ENCODE measurements at places on chromosomes 12 and 14.

GRCh38 chr12:82082501-82082900 is 275.7 kb downstream of the CCDC59 start:
- no peak for DNase-seq

GRCh38 chr12:128671528-128672042 is 152.2 kb downstream of the SLC15A4 start:
- no peak for DNase-seq

- no peak for DNase-seq
Observed at GRCh38 chr12:124004233-124004875, 31.3 kb downstream of the ZNF664 start.

GRCh38 chr14:22304326-22304725 is 284.7 kb downstream of the DAD1 start:
- no peak for DNase-seq

- DNase-seq: no peak
Observed at GRCh38 chr12:7907009-7907408, 29.0 kb downstream of the SLC2A3 start.

GRCh38 chr14:34981743-34982420 is 910 bp upstream of the SRP54 start:
- DNase-seq: peak; percentile 36

DNA sequence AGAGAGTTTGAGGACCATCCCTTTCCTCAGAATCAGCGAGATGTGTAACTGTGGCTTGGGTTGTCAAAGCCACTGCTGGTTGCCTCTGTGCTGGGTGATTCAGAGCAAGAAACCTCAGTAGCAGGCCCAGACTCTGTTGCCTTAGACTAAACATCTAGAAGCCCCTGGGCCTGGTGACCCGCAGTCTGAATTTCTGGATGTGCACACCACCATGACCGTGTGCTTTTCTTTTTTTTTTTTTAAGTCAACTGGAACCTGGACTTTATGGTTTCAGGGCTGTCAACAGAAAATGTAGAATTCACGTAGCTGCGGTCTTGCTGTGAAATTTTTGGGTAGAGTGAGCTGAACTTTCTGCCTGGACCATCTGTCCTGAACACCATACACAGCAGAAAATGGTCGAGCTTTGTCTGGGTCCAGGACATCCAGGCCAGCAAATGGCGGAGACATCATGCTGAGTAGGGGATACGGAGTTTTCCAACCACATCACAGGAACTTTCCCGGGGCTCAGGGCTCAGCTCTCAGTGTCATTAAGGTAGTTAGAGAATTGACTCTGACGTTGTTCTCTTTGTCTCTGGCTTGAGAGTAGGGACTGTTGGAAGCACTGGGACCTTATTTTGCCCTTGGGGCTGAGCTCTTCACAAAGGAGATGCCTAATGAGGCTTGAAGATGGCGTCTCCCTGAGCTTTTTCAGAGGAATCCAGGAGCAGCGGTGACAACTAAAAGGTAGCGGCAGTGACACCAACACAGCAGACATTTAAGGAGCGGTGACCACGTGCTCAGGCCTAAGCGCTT is 23.0 kb upstream of the BATF start:
- no peak for DNase-seq

- DNase-seq: peak; percentile 64
Observed at GRCh38 chr14:105908481-105908911, 382.1 kb downstream of the TMEM121 start.

- no peak for DNase-seq
Observed at GRCh38 chr12:3185260-3185870, 108.2 kb downstream of the TSPAN9 start.

- DNase-seq: no peak
Observed at GRCh38 chr14:47039336-47039735, 387.8 kb upstream of the RPL10L start.

- no peak for DNase-seq
Observed at GRCh38 chr12:113204804-113205203, 16.5 kb upstream of the TPCN1 start.

- no peak for DNase-seq
Observed at GRCh38 chr14:95402176-95402575, 82.5 kb upstream of the CLMN start.

DNA sequence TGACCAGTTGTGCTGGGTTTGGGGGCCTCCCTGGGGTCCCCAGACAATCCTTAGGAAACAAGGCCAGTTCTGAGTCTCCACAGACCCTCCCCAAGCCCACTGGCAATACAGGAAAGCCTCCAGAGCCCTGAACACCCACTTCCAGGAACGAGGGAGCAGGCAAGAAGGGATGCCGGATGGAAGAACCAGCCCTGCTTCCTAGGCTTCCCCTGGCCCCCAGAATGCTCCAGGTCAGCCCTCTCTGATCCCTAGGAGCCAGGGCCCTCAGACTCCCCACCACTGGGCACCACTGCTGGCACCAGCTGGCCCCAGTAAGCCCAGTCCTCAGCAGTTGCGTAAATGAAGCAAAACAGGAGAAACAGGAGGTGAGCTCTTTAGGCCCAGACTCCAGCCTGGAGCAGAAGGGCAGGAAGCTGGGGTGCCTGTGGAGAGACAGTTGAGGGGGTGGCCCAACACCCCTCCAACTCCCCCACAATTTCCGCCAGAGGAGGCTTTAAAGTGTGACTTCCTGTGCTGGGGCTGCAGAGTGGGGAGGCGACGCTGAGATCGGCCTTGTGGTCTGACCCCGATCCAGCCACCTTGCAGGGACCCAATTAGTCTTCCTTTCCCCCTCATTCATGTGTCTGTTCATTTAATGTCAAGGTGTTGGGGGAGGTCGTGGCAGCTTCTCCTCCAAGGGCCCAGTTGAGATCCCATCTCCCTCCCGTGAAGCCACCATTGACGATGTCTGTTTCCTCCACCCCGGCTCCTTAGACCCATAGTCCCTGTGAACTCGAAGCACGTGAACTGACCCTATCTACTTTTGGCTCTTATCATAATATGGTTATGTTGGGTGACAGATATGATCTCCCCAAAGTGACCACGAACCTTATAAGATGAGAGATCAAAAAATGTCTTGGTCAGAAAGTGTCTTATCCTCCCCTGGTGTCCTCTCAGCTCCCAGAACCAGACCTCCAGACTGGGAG is 4.7 kb downstream of the TNFRSF1A start:
- DNase-seq: peak; percentile 50

- no peak for DNase-seq
Observed at GRCh38 chr14:82987502-82988124, 1454.0 kb upstream of the SEL1L start.

GRCh38 chr12:63944586-63945228 is 100.2 kb downstream of the SRGAP1 start:
- DNase-seq: no peak

DNA sequence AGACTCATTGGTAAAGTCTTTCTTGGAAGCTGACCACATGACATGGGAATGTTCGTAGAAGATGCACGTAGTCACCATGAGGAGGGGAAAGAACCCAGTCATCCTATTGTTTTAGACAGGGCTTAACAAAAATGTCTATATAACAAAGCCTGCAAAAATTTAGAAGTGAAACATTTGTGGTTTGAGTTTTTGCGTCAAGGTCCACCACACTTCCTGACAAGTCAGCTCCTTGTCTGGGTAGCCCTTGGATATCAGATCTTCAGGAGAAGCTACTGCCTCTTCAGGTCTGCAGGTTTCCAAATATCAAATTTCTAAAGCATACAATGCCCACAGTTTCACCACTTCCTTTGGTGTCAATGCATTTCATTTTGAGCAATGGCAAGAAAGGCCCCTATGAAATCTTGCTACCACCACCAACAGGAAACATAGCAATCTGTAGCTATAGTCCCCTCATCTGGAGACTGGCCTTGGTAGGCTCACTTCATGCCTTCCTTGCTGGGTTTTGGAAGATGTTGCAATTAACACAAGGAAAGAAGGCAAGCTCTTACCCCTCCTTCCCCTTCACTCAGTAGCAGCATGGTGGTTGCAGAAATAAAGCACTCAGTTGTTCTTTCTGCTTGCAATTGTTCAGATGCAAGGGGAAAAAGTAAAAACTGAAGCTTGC is 235.2 kb downstream of the PCNX1 start:
- DNase-seq: peak; percentile 24

- no peak for DNase-seq
Observed at GRCh38 chr12:84594157-84594556, 318.4 kb downstream of the SLC6A15 start.

DNA sequence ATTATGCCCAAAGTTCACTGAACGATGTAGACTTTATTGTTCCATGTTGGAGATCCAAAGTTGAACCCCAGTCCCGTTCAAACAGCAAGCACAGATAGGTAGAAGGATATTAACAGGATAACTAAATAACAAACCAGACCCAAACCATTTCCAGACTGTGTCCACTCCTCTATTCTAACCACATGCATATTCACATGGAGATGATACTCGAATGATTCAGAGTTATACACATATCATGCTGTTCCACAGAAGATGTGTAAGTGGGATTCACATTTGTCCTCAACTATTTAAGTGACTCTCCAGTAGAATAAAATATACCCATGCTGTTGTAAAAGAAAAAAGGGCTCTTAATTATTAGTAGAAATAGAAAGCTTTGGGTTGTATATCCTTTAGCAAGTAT is 185.9 kb downstream of the ITPR2 start:
- no peak for DNase-seq

- DNase-seq: no peak
Observed at GRCh38 chr14:24847568-24848095, 202.3 kb downstream of the STXBP6 start.

DNA sequence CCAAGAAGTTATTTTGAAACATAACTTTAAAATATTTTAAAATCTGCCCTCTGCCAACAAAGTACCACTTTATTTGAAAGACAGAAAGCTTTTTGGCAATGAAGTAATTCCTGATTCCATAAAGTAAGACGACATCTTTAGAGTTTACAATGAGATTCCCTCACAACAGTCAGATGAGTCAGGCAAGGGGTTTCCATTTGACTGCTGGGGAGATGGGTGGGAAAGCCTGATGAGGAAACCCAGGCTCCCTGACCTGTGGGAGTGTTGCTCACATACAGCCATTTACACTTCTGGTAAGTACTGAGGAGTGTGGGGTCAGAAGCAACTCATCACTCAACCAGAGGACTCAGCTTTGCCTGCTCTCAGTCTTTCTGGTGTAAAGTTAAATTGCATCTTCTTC is 10.2 kb downstream of the KITLG start:
- no peak for DNase-seq

DNA sequence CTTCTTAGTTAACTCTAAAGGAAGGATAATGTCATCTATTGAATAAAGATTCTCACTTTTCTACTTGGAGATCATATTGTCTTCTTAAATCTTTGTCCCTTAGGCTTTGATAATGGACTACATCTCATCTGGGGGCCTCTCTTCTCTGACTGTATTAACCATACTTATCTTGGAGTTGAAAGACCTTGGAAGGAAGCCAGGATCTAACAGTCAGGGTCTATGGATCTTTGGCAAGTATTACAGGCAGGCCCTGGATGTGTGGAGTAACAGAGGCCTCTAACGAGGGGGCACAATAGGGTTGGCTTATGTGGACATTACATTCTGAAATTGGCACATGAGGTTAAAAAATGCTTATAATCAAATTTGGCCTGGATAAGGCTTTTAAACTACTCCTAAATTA is 513.8 kb downstream of the NRXN3 start:
- no peak for DNase-seq

GRCh38 chr12:116666305-116666673 is 71.6 kb downstream of the SPRING1 start:
- DNase-seq: no peak

- DNase-seq: no peak
Observed at GRCh38 chr14:104939666-104940410, 15.2 kb downstream of the PLD4 start.

- DNase-seq: peak; percentile 14
Observed at GRCh38 chr12:9869307-9870161, at the start of gene CLEC2B. Gene CLEC2B, minus strand, starts transcription at chr12:9869354.

GRCh38 chr14:105018414-105018813 is 2.5 kb downstream of the CDCA4 start:
- no peak for DNase-seq

- no peak for DNase-seq
Observed at GRCh38 chr14:25108959-25109358, 59.0 kb upstream of the STXBP6 start.

DNA sequence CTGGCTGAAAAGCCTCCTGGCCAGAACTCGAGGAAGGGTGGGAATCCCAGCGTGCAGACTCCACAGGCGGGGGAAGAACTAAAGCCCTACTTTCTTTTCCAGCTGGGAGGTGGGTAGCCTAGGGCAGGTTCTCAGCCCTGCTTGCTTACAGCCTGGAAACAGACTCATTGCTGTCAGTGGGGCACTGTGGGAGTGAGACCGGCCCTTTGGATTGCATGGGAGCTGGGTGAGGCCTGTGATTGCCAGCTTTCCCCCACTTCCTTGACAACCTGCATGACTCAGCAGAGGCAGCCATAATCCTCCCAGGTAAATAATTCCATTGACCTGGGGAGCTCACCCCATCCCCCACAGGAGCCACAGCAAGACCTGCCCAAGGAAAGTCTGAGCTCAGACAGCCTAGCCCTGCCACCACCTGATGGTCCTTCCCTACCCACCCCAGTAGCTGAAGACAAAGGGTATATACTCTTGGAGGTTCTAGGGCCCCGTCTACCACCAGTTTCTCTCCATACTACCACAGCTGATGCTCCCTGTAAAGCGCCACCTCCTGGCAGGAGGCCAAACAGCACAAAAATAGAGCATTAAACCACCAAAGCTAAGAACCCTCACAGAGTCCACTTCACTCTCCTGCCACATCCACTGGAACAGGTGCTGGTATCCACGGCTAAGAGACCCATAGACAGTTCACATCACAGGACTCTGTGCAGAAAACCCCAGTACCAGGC is 294.1 kb downstream of the SEC23A start:
- DNase-seq: no peak

GRCh38 chr14:82879949-82880535 is 1346.4 kb upstream of the SEL1L start:
- no peak for DNase-seq

DNA sequence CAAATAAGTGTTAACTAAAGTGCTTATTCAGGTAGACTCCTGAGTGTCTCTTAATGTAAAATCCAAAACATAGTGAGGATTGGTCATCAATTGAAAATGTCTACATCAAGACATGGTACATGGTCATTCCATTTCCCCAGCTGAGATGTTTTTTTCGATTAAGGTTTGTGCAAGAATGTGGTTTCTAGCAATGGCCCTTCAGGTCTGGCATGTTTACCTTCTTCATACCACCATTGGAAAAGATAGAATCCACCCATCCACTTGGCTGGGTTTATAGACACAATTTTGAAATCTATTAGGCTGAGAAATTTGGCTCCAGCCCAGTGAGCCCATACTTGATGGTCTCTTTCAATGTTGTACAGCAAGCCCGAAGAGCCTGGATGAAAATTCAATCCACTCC is 145.9 kb downstream of the ANO4 start:
- no peak for DNase-seq

DNA sequence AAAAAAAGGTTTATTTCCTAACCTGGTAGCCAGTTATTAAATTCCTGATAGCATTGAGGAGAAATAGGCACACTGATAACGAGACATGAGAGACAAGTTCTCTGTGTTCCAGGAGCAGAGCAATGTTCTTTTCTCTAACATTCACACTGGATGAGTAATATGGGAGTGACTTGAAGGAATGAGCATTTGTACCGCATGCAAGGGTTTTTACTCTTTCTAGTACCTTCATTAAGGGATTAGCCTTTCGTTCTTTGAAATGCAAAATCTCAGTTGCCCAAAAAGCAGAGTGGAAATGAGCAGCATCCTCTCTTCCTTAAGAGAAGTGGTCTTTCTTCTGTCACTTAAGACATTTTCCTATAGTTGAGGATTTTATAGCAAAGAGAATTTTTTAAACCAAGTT is 54.7 kb downstream of the FGD4 start:
- DNase-seq: no peak

- no peak for DNase-seq
Observed at GRCh38 chr12:65876898-65877721, 52.8 kb downstream of the HMGA2 start.
